ENCODE measurements at places on chromosomes 16 and 17. TPM values are rescaled to one million over a fixed set of nuclear protein-coding genes. Genes with fewer than 3 reads are reported as not detected.

The CCL18 gene
- polyA plus RNA-seq = not detected

DNA sequence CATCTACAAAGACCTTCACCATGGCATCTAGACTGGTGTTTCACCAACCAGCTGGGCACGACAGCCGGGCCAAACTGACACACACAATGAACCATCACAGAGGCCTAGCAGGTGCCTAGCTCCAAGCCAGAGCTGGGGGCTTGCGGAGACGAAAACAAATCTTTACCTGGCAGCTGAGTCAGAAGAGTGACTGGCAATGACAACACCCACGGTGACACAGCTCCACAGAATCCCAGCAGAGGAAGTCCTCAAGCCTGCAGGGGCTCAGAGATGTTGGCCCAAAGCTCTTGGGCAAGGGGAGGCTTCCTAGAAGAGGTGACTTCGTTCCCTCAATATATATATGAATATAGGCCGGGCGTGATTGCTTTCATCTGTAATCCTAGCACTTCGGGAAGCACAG, 5.1 kb downstream of the MMP25 start:
- no peak for DNase-seq

GRCh38 chr16:89815639-89816348, 653 bp downstream of the FANCA start:
- peak; percentile 44 for DNase-seq

The TCAP gene
- polyA plus RNA-seq = 5.2 TPM

DNA sequence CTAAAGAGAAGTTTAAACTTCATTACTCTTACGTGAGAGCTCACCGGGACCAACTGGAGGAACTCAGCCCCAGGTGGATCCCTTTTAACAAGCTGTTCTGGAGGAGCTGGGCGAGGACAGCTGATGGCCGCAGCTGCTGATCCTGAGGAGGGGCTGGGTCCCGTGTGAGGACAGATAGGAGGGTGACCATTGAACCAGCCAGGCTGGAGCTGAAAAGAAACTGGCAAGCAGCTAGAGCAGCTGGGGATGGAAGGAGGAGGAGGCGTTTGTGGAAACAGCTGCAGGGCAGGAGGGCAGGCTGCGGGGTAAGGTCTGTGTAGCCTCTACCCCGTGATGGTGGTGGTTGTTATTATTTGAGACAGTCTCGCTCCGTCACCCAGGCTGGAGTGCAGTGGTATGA, 119.5 kb downstream of the AATF start:
- DNase-seq = no peak

GRCh38 chr16:60905811-60906210, 1130.4 kb downstream of the CDH8 start:
- DNase-seq = no peak

DNA sequence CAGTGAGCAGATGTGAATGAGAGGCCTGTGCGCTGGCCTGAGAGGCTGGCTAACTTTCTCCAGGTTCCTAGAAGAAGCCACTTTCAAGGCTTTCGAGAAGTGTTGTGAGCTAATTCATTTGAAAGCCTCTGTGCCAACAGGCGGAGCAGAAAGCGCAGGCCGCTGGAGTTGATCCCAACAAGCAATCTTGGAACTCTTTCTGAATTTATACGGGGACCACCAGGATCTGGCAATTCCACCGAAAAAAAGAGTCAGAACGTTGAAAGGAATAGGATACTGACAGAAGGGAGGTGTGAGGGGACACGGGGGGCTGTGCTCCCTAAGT, 71.3 kb upstream of the METRNL start:
- no peak for DNase-seq

DNA sequence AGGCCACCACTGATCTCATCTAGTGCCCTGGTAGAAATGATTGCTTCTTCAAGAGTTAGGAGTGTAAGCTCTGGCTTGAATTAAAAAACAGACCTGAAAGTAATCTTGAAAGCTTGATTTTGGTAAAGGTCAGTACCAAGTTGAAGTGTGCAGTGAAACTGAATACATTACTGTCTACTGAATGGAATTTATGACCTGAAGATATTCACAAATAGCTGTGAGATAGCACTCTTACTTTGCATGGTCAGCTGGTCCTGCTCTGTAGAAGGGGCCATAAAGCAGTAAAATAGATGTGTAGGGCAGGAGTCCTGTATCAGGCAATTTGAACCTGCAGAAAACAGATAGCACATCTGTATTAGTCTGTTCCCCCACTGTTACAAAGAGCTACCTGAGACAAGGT, 78.6 kb downstream of the MYH13 start:
- DNase-seq = no peak

The NPB gene
- not detected for polyA plus RNA-seq

DNA sequence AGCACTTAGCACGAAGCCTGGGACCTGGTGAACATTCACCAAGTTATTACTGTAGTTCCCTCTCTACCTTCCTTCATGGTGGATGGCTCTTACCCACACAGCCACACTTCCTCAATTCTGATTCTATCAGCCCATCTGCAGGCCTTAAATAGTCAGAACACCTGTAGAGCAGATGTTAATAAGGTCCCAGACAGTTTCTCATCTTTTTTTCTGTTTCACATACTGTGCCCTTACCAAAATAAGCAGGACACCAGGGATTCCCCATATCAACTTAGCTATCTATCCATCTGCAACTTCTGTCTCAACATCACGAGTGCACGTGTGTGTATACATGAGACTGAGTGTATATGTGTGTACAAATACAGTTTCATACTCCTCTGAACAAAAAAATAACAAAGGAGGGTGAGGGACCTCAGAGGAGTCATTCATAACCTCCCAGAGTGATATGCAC, 2.8 kb downstream of the RECQL5 start:
- peak; percentile 91 for DNase-seq

- DNase-seq = peak; percentile 55
Observed at GRCh38 chr17:78142119-78142861, 3.9 kb upstream of the C17orf99 start.

DNA sequence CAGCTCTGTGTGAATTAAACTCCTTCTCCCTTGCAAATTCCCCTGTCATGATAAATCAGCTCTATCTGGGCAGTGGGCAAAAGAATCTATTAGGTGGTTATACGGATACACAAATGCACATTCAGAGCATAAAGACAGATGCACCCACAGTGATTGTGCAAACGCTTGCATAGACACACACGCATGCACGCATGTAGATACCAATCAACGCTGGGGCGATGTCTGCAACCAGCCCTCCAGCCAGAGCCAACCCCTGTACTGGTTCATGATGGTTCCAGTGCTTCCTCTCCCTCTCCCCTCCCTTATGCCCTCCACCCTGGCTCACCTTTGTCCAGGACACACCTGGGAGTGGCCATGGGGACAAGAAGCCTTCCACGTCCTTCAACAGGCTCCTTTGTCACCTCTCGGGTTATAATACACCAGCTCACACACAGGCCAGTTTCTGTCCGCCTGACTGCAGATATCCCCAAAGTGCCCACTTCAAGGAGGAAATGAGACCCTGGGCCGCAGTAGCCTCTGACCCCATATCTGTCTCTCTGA, 33.1 kb upstream of the SNN start:
- no peak for DNase-seq

The NKD1 gene
- 0.14 TPM for polyA plus RNA-seq

The MPV17L gene
- polyA plus RNA-seq = not detected

DNA sequence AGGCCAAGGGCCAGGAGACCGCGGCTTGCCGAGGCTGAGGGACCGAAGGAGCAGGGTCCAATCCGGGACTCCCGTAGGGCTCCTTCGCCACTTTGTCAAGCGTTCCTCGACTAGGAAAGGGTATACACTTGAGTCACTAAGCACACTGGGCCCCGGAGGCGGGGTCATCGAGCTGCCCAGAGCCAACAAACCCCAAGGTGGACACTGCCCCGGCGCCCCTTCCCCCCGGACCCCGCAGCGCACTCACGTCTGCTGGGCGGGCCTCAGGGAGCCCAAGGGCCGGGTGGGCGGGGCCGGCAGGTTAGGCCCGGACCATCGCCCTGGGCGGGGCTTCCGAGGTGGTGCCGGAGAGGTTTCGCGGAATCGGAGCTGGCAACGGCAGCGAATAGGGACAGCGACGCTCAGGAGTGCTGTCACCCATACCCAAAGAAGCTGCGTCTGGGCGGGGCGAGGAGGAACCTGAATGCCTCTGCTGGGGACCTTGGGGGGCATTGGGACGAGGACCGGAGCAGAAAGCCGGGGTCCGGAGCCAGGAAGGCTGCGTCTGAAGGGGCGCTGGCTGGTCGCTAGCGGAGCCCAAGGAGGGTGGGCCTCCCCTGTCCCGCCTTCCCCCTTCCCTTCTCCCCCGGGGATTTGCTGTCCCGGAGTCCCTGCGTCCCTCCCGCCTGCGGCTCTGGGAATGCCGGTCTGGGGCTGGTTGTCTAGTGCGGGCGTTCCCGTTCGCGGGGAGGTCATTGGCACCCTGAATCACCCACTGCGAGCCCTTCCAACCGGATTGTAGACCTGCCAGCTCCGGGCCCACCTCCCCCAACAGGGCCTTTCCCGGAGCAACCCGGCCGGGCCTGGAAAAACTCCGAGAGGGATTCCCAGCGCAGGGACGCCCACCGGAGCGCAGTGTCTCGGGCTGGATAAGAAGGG, 118.2 kb upstream of the SMURF2 start:
- DNase-seq = peak; percentile 81

DNA sequence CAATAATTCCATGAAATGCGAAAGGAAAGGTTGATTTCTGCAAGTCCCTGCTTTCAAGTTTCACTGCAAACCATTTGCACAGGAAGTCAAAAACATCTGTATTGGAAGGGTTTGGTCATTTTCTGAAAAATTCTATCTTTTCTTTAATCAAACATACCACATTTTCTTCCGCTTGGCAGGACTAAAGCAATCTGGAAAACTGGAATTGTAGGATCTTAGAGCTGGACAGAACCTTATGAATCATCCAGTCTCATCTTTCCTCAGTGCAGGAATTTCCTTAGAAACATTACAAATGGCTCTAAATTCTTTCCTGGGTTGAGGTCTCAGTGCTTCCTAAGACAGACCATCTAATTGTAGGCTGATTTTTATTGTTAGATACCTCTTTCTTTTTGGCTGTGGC, 111.5 kb upstream of the ELAC2 start:
- no peak for DNase-seq

- no peak for DNase-seq
Observed at GRCh38 chr16:85910854-85911247, 11.9 kb downstream of the IRF8 start.

GRCh38 chr17:48068491-48068961, 20.4 kb downstream of the NFE2L1 start:
- no peak for DNase-seq

The LITAFD gene
- polyA plus RNA-seq = not detected

The CCR7 gene
- polyA plus RNA-seq = 142 TPM

DNA sequence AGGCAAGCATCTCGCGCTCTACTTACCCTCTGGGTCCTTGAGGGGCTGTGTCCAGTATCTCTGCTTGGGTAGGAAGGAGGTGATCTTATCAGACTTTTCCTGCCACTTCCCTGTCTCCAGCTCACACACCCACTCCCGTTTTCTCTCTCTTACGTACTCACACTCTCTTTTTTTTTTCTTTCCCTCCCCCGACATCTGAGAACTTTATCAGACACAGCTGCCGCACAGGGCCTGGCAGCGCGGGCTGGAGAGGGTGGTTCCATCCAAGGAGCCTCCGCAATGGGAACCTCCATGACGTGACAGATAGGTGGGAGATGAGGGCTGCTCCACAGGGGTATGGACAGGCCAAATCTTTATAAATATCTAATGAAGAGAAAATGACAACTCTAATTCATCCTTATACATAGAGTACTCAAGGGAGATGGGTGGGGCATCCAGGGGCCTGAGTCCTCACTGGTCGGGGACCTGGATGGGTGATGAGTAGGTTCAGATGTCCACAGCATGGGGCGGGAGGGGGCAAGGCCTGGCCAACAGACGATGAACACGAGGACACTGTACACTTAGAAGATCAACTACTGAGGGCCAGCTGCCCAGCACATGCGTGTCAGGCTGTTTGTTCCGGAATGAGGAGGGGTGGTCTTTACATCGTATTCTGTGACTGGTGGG, 23.3 kb downstream of the MINK1 start:
- no peak for DNase-seq

DNA sequence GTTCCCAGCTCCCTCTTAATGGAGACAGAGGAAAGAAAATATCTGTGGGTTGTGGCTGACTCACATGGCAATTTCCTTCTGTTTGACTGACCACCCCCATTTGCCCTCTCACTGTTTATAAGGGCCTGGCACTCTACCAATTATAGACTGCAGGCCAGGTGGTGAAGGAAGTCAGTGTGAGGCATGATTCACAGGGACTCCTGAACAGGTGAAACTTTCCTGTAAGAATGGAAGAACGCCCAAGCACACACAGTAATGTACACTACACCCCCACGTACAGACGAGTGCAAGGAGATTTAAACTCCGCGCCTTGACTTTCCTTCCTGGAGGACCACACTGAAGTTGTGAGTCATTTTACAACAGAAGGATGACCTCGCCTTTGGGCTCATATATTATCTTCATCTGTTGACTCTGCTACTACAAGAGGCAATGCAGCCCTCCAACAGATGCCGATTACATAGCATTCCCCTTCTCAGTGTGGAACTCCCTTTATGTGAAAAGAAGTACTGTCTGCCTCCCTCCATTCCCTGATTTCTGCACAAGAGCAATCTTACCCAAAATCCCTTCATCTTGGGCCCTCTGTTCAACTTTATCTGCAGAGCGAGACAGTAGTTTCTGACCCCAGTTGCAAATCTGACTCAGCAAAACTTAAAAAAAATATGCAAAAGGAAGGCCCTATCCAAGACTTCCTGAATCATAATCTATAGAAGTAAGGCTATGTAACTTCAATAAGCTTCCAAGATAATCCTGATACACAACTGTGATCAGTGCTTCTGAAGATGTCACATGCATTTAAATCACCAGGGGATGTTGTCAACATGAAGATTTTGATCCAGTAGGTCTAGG, 163.6 kb downstream of the SHISA6 start:
- DNase-seq = no peak

The ATAD5 gene
- 1.2 TPM for polyA plus RNA-seq

The XYLT1 gene
- 8.7 TPM for polyA plus RNA-seq

The GRIN2A gene
- polyA plus RNA-seq = 0.14 TPM

GRCh38 chr16:17160920-17161431, 309.8 kb downstream of the XYLT1 start:
- DNase-seq = no peak

The C17orf50 gene
- polyA plus RNA-seq = not detected

GRCh38 chr17:40540448-40540847, 24.8 kb downstream of the CCR7 start:
- peak; percentile 16 for DNase-seq

DNA sequence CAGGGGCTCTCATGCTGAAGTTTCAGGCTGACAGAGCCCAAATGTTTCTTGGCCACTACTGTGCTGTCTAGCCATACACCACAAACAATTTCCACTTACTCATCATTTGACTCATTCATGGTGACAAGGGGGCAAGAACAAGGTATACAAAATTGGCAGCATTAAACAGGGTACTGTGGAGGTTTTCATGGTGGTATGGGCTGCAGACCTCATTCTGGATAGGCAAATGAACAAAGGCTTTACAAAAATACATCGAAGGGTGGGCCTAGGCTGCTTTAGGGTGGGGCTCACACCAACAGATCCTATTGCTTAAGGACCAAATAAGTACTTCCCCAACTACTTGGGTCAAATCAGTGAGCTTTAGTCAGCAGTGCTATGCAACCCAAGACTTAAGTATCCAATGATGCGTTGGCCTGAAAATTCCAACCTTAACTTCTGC, 53.0 kb downstream of the N4BP1 start:
- DNase-seq = no peak

The SDR42E1 gene
- 1.2 TPM for polyA plus RNA-seq

- no peak for DNase-seq
Observed at GRCh38 chr16:48013491-48013901, 142.3 kb downstream of the ABCC12 start.

GRCh38 chr17:27531469-27531961, 75.3 kb downstream of the KSR1 start:
- DNase-seq = no peak

The CYGB gene
- 0.42 TPM for polyA plus RNA-seq

GRCh38 chr17:30600830-30601494, 123.8 kb downstream of the GOSR1 start:
- DNase-seq = peak; percentile 60
